ENCODE measurements at places on chromosomes 7 and 10.

- no peaks in the 10 kb centered on the region for H3K27me3 ChIP-seq
- no peak overlapping the region for H3K4me3 ChIP-seq
- peaks cover 10% of the 10 kb centered on the region for H3K36me3 ChIP-seq
- DNase-seq: no peak
- peaks cover 31% of the 10 kb centered on the region for H3K4me1 ChIP-seq
- H3K27ac ChIP-seq: no peak overlapping the region
Measured at GRCh38 chr10:125820701-125821100, 2.4 kb downstream of the UROS start.

DNA sequence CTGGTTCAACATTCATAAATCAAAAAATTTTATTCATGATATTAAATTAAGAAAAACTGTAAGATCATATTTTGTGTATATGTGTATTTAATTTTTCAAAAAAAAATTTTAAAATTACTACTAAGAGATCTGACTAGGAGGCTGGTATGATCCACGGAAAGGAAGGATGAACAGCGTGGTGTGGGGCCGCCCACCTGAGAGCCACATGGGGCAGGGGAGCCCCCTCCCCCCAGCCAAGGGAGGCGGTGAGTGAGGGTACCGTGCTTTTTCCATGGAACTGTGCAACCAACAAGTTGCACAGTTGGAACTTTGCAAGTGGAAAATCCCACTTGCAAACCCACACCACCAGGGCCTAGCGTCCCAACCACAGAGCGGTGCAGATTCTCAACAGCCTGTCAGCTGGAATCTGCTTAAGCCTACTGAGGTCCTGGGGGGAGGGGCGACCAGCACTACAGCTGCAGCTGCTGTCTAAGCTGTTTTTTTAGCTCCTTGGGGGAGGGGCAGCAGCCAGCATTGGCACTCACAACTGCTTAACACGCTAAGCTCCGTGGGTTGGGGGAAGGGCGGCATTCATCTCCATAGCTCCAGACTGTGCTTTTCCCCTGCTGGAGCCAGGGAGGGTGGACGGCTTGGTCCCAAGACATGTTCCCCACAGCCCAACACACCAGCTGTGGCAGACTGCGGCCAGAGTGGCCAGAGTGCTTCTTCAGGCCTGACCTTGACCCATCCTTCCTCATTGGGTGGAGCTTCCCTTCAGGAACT is 94.2 kb upstream of the IGFBP3 start:
- no peaks in the 10 kb centered on the region for H3K4me1 ChIP-seq
- no peak overlapping the region for H3K4me3 ChIP-seq
- no peaks in the 10 kb centered on the region for H3K36me3 ChIP-seq
- H3K27ac ChIP-seq: no peak overlapping the region
- no peaks in the 10 kb centered on the region for H3K27me3 ChIP-seq

DNA sequence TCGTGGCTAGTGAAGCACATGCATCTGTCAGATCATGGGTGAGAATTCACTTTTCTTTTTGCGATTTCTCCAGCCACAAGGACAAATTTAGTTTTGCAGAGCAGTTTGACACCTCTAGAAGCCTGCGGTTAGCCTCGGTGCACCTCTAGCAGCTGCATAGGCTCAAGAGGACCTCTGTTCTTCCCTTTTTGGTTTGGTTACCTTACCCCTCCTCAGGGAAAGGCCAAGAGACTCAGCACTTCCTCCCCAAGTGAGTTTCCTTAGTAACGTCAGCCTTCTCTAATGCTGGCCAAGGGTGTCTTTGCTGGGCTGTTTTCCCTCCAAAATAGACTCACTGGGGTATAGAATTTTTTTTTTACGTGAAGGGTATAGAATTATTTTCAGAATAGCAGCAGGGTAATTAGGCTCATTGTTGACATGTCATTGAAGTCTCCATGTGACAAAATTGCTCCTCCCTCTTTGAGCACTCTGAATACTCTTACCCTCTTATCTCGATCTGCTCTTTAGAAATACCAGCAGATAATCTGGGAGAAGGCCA is 97.8 kb downstream of the AUTS2 start:
- H3K4me3 ChIP-seq: no peak overlapping the region
- no peaks in the 10 kb centered on the region for H3K27me3 ChIP-seq
- no peak overlapping the region for H3K27ac ChIP-seq
- no peak for DNase-seq

DNA sequence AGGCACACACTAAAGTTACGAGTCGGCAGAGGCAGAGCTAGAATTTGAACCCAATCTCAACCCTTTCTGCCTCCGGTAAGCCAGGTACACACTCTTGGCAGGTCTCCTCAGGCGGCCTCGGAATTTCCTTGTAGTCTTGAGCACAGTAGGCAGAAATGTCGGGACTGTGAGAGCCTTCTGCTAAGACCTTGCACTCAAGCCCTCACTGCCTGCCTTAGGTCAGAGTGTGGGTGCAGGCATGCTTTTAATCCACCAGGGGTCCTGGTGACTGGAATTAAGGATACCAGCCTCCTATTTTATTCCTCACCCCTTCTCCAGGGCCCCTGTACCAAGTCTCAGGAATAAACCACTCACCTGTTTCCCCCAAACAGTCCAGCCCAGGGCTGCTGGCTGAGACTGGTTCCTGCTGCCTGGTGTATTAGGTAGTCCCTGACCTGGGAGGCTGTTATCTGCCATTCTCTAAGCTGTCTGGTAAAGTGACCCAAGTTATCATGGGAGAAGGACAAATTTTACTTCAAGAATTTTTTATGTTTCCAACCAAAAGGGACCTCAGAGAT is 855 bp downstream of the ATP6V1F start:
- DNase-seq: no peak
- peaks cover 5% of the 10 kb centered on the region for H3K36me3 ChIP-seq
- H3K27me3 ChIP-seq: no peaks in the 10 kb centered on the region

- no peaks in the 10 kb centered on the region for H3K36me3 ChIP-seq
- no peak for DNase-seq
- H3K27me3 ChIP-seq: no peaks in the 10 kb centered on the region
- H3K4me3 ChIP-seq: no peak overlapping the region
Measured at GRCh38 chr10:97412891-97413304, 11.8 kb upstream of the RRP12 start.

Data from heart left ventricle (tissue), 16 donors.